ENCODE measurements at places on chromosomes 3 and 15.

DNA sequence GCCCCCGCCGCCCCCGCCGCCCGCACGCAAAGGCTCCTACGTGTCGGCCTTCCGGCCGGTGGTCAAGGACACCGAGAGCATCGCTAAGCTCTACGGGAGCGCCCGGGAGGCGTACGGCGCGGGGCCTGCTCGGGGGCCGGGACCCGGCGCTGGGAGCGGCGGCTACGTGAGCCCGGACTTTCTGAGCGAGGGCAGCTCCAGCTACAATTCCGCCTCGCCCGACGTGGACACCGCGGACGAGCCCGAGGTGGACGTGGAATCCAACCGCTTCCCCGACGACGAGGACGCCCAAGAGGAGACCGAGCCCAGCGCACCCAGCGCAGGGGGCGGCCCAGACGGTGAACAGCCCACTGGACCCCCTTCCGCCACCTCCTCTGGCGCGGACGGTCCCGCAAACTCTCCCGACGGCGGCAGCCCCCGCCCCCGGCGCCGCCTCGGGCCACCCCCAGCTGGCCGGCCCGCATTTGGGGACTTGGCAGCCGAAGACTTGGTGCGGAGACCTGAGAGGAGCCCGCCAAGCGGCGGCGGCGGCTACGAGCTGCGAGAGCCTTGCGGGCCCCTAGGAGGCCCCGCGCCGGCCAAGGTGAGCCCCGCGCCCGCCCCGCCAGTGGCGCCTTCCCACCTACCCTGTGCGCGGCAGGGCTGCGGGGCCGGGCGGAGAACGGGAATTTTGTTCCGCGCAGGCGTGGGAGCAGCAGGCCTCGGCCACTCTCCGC is 2.4 kb downstream of the SKOR1 start:
- no peak for DNase-seq

DNA sequence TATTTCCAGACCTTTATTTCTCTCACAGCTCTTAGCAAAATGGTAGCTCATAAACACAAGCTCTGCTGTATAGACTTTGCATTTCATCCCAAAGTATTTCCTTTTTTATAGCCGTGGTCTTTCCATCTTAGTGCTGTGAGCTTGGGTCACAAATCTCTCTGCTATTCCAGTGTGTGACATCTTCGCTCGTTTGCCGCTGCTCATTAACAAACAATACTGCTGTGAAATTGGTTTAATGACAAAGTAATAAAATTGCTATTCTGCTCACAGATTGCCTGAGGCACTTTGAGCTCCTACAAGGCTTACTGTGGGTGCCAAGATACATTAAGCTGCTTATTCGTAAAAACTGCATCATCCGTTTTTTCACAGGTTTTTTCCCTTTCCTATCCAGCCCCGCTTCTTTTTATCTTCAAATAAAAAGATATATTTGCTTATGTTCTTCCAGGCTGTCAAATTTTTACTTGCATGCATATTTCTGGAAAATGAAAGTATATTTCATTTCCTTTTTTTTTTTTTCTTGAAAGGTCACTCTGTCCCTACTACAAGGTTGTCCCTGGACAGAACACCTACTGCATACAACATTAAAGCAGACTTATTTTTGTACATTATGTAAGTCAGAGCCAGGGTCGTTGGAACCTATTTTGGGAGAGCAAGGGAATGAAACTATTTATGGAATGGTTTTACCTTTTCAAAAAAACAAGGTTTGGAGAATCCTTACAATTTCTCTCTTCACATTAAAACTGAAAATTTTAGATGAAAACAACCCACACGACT is 174.5 kb downstream of the MEIS2 start:
- DNase-seq: no peak

- no peak for DNase-seq
Measured at GRCh38 chr15:77107068-77107467, 36.2 kb upstream of the TSPAN3 start.

GRCh38 chr3:151382671-151383070 is 1.9 kb downstream of the P2RY12 start:
- DNase-seq: no peak

- DNase-seq: no peak
Measured at GRCh38 chr3:20316238-20316637, 130.2 kb upstream of the SGO1 start.

DNA sequence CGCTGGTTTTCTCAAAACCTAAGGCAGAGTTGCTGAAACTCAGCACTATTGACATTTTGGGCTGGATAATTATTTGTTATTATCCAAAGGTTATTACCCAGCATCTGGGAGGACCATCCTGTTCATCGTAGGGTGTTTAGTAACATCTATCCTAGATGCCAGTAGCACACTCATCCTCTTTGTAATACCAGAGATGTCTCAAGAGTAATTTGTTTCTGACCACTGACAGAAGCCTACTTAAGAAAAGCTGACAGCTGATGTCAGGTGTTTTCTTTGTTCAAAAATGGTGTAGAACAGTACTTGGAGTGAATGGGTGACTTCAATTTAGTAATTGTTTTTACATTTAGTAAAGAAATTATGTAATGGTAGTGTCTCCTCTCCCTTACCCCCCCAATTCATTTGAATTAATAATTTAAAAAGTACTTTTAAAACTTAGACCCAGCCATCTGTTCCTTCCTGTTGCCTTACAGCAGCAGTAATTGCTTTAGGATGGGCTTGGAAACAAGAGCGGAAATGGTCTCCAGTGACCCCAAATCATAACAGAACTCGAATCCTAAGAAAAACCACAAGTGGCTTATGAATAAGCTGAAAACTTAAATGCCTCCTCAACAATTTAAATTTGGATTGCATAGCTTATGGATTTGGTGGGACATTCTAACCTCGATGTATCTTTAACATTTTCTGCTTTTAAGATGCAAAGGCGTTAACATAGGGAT is 105.4 kb downstream of the PTPRG start:
- DNase-seq: no peak

GRCh38 chr3:186988806-186989205 is 58.5 kb downstream of the ST6GAL1 start:
- no peak for DNase-seq

DNA sequence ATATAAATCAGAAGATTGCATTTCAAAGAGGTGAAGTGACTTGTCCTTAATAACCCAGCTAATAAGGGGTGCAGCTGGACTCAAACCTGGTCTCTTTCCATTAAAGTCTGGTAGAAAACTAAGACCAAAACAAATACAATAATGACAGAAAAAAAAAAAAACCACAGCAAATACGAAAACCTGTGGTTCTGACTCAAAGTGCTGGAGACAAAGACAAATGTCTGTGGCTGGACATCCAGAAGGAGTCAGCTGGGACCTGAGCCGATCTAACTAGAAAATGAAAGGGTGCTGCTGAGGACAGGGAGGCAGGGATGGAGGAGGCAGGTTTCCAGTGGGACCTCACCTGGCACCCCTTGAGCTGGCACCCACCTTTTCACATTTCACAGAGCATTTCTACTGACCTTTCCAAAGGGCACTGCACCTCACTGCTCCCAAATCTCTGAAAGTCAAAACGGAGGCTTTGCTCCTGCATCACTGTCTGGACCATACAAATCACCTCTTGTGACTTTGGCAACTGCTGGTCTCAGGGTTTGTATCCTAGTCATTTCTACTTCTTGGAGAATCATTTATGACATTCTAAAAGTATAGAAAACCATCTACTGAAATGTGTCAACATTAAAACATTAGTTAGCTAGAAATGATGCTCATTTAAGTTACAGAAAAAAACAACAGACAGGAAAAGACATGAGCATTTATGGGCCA is 61.7 kb downstream of the CCNL1 start:
- no peak for DNase-seq

DNA sequence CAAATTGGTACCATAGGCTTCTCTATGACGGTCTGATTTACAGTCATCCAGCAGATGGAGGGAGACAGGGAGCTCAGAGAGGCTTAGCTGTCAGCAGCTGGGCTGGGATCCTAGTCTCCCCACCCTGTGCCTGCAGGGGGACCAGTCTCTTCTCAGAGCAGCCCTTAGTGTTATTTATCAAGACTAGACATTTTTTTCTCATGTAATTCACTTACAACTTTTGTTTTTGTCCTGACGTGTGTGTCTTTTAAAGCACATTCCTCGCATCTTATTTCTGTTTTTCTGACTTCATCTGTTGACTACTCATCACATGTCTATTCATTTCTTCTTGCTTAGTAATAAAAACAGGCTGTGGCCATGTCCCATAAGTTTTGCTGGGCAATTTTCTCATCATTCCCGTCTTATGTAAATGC is 116.1 kb downstream of the KLF13 start:
- DNase-seq: no peak

GRCh38 chr3:107242579-107242978 is 134.7 kb upstream of the CCDC54 start:
- DNase-seq: no peak

- no peak for DNase-seq
Measured at GRCh38 chr15:34233614-34234013, 8.8 kb downstream of the EMC4 start.

DNA sequence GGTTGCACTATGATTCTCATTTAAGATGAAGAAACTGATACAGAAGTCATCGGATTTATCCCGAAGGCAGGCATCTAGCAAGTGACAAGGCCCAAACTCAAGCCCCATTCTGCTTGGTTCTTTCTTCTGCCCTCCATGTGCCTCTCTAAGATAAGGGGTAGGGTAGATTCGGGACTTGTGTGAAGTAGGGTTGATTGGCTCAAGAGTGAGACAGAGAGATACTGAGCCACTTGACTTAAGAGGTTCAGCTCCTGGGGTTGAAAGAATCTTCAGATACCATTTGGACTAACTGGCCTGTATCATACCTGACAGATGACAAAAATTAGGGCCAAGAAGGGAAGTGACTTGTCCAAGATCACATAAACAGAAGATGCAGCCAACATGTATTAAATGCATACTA is 891 bp downstream of the RFT1 start:
- DNase-seq: no peak

GRCh38 chr3:3201611-3202010 is 22.1 kb upstream of the CRBN start:
- no peak for DNase-seq

All from stimulated activated CD4-positive, alpha-beta T cell treated with anti-CD3 and anti-CD28 coated beads, TNF-alpha, amount 100 ng/mL, for 24 hours (primary cell).